ENCODE measurements at places on chromosomes 12 and 14.

DNA sequence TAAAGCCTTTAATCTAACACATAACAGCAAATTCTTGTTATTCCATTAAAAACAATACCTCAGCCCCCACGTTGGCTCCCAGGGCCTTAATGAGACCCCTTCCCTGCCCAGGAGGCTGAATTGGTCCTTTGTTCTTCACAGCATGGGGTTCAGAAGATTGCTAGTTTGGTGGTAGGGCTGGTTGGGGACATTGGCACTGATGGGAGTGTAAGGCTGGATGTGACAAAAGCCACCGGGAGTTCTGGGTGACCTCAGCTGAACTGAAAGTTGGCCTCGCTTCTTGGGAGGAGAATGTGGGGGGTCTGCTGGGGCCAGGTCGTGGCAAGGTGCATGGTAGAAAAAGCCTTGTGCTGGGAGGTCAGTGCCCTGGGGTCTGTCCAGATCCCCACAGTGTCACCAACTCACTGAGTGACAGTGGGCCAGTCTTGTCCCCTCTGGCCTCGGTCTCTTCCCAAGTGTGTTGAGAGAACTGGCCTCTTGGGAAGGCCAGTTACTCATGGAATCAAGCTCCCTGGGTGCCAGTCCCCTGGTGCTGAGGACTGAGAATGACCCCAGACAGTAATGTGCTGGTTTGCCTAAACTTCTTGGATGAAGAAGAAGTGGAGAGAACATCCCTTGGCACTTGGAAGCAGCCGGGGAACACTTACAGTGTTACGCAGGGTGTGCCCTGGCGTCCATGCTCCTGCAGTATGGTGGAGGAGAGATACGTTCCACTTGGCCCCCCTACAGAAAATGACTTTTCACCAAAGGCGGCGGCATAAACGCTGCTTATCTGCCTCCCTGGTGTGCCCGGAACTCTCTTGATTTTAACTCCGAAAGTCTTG is 283.7 kb upstream of the RTL1 start:
- no peak for DNase-seq

- no peak for DNase-seq
These were observed 1.6 kb downstream of the LRRC74A start for GRCh38 chr14:76827696-76828296.

- DNase-seq: no peak
These were observed 113.3 kb upstream of the SOX5 start for GRCh38 chr12:24062642-24063245.

GRCh38 chr12:33438851-33439586 is 600 bp downstream of the SYT10 start:
- DNase-seq: no peak

DNA sequence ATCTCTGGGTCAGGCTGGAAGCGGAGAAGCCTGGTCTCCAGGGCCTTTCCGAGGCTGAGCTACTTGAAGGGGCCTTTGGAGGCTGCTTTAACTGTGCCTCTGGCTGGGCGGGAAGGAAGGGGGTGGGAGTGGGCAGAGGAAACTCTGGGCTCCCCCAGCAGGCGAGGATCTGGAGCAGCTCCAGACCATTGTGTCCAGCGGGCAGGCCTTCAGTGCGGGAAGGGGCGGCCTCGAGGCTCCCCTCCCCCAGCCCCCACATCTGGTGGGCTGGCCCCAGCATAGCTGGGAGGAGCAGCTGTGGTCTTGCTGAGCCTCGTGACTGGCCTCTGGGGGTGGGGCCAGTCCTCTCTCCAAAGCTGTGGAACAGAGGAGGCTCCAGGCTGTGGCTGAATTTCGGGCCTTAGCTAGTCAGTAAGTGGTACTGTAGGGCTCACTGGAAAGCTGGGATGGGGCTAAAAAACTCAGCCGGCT is 3.4 kb downstream of the TAMALIN start:
- DNase-seq: no peak

- no peak for DNase-seq
These were observed 534.0 kb downstream of the FUT8 start for GRCh38 chr14:65946494-65946893.

Measured in CD4-positive, alpha-beta T cell treated with Interleukin-17A for 1 hour (primary cell).